Hematopoietic multipotent progenitor cell treated with erythropoietin and hydrocortisone succinate and interleukin-3 and kit ligand, for 8 days (in vitro differentiated cells): ENCODE measurements at places on chromosomes 13 and 19.

DNA sequence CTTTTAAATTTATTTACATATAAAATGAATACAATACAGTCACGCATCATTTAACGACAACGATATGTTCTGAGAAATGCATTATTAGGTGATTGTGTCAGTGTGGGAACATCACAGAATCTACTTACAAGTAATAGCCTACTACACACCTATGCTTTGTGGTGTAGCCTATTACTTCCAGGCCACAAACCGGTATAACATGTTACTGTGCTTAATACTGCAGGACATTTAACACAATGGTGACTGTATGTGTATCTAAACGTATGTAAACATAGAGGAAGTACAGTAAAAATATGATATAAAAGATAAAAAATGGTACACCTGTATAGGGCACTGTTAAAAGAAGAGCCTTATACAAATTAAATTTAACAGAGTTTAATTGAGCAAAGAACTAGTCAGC, 62.4 kb upstream of the KLHL1 start:
- DNase-seq: no peak

GRCh38 chr19:2083174-2083854, 12.8 kb downstream of the MOB3A start:
- DNase-seq: no peak

- DNase-seq: no peak
Measured at GRCh38 chr13:95707035-95707434, 30.1 kb downstream of the DNAJC3 start.

- DNase-seq: peak; percentile 48
Measured at GRCh38 chr13:42048684-42049453, 421 bp downstream of the DGKH start.

GRCh38 chr19:4922530-4923275, 13.4 kb downstream of the UHRF1 start:
- DNase-seq: no peak

- DNase-seq: no peak
Measured at GRCh38 chr19:2180114-2180513, 16.4 kb downstream of the DOT1L start.

GRCh38 chr13:75762955-75763354, 126.8 kb downstream of the LMO7 start:
- no peak for DNase-seq

GRCh38 chr13:46354156-46355087, 32.6 kb downstream of the RUBCNL start:
- DNase-seq: peak; percentile 28

GRCh38 chr19:48510421-48511268, 990 bp downstream of the LMTK3 start:
- DNase-seq: peak; percentile 55

- no peak for DNase-seq
Measured at GRCh38 chr19:5664515-5664914, 15.8 kb downstream of the MICOS13 start.

DNA sequence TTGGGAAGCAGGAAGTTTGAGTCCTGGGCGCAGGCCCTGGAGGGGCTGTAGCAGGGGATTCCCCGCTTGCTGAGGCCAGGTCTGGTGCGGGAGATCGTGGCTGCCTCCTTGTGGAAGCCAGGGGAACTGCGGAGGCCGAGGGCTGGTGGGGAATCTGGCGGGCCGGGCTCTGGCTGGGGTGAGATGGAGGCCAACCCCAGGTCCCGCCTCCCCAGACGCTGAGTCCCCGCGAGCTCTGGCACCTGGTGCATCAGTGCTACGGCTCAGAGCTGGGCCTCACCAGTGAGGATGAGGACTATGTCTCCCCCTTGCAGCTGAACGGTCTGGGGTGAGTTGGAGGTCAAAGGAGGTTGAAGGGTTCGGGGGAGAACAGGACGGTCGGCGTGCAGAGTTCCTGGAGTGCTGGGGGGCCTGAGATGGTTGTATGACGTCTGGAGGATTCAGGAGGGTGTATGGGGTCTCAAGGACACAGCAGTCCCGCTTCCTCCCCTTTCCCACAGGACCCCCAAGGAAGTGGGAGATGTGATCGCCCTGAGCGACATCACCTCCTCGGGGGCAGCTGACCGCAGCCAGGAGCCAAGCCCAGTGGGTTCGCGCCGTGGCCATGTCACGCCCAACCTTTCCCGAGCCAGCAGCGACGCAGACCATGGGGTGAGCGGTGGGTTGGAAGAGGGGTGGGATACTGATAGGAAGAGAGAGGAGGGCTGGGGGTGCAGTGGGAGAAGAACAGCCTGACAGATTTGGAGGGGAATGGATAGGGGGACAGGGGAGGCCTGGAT, 13.1 kb downstream of the GRAMD1A start:
- peak; percentile 46 for DNase-seq

DNA sequence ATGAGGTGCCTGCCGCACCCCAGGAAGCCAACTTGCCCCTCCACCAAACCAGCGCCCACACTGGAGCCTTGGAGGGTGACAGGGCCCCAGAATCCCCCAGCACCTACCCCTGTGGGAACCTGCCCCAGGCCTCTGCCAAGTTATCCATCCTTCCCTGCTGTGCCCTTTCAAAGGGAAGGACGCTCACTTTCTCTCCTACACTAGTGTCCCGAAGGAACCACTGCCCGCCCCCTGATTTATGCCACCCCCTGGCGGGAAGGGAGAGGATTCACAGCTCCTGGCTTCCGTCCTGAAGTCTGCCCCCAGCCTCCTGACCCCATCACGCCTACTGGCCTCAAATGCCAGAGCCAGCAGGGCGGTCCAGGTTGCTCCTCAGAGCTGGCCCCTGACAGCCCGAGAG, 1.4 kb downstream of the EVI5L start:
- DNase-seq: no peak

DNA sequence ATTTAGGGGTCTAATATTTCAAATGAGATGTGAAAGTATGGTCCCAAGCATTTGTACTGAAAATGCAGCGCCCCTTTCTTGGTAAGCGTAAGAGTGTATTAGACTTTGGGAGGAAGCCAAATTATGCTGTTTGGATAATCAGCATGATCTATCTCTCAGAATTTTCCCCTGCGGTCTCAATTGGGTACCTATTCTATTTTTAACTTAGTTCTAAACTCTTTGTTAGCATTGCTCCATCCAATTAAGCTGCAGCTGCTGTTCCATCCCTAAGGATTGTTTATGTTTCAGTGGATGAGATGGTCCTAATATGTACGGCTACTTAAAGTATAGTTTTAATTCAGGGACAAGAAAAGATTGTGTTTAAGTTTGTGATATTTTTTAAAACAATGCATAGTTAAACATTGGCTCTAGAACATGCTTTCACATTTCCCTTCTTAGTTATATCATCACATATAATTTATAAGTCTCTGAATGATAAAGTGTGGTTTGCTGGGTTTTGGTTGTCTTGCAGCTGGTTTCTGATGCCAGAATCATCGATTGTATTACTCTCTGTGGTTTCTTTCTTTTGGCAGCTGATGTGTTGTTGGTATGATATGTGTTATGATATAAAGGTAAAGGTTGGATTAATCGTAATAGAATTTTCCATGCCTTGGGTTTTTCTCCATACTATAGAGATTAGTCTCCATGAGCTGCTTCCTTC, 15.0 kb downstream of the POLR1D start:
- DNase-seq: peak; percentile 24

- DNase-seq: peak; percentile 80
Measured at GRCh38 chr19:35644987-35645679, 3.0 kb upstream of the COX6B1 start.

DNA sequence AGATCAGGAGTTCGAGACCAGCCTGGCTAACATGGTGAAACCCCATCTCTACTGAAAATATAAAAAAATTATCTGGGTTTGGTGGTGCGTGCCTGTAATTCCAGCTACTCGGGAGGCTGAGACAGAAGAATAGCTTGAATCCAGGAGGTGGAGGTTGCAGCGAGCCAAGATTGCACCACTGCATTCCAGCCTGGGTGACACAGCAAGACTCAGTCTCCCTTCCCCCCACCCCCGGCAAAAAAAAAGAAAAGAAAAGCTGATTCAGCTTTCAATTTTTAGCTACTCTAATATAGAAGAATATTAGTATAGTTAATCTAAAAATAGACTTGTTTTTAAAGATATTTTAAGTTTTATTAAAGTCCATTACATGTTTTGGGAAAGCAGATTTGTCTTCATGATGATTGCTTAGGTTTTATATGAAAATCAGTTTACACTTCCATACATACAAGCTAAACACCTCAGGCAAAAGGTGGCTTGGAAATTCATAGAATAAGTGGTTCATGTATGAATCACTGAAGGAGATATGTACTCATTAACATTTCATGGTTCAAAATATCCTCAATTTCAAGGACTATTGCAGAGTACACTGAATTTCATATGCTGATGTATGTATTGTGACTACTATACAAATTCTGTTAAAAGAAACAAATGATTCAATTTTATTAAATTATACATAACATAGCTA, 165.2 kb downstream of the TDRD3 start:
- DNase-seq: no peak

GRCh38 chr13:85508683-85509329, 290.4 kb downstream of the SLITRK6 start:
- DNase-seq: no peak

GRCh38 chr13:76883236-76883635, 3.0 kb downstream of the KCTD12 start:
- no peak for DNase-seq

DNA sequence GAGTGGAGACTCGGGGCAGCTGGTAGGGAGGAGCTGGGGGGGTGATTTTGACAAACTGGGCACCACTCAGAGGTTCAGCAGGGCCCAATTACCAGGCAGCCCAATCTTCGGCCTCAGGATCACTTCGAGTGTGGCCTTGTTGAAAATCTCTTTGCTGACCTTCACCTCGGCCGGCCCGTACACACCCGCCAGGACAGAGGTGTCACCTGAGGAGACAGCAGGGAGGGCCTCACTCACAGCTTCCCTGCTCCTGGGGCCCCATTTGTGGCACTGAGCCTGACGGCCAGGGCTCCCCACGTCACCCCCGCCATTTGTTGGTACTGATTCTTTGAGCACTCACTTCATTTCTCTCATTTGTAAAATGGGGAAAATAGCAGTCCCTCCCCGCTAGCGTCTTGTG, 4.4 kb downstream of the EXOSC5 start:
- DNase-seq: no peak

GRCh38 chr13:46822551-46822950, 25.6 kb upstream of the ESD start:
- no peak for DNase-seq

- no peak for DNase-seq
Measured at GRCh38 chr19:13804830-13805683, 9.8 kb downstream of the ZSWIM4 start.

GRCh38 chr19:55310498-55310897, 14.6 kb downstream of the TMEM150B start:
- DNase-seq: no peak

- peak; percentile 44 for DNase-seq
Measured at GRCh38 chr13:94658926-94659597, 53.3 kb downstream of the SOX21 start.

GRCh38 chr19:55603581-55604292, 1.7 kb upstream of the ZNF865 start:
- peak; percentile 45 for DNase-seq

DNA sequence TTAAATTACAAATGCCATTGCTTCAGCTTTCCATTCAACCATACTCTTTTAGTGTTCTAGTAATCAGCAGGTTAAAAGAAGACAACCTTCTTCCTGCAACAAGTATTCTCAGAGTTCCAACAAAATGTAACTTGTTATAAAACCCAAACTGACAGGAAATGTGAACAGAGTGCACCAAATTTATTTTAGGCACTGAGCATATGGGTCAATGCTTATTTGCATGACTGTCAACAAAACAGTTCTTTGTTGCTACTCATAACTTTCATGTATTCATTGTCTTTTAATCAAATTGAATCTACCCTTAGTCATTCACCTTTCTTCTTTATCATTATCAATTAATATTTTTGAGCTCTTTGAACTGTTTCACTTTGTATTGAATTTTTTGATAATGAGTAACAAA, 554.1 kb downstream of the DACH1 start:
- no peak for DNase-seq

DNA sequence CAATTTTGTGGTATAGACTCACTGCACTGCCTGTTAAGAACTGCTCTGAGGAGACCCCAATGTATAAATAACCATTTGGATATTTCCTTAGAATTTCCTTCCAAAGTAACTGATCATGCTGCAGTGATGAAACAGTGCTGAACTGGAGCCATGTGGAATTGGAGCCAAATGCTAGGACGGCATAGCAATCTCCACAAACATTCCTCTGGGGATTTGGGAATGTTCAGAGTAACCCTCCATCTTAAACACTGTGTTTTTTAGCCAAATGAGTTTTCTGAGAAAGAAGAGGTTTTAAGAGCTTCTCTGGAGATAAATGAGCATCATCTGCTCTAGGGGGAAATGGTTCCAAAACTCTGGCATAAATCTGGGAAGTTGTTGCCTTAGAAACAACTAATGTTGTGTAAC, 98.2 kb downstream of the OLFM4 start:
- DNase-seq: no peak

DNA sequence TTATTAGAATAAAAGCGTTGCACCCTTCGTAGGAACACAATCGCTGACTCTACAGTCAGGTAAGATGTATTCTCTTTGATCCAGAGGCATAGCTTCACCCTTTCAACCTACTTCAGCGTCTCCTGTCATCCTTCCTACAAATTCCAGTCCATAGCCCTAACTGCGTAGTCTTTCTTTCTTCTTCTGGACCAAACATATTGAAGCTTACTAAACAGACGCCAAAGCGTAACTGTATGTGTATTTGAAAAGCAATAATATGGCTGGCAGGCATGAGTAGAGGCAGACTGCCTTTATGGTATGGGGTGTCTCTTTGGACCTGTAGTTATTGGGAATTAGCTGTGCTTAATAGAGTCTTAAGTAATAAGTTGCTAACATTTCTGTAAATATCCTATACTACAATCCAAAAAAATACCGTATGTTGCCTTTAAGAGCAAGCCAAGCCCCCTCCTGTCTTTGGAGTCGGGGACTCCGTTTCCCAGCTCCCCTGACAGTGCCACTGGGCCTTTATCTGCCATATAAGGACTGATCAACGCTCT, 392 bp upstream of the ZNF548 start:
- DNase-seq: no peak

DNA sequence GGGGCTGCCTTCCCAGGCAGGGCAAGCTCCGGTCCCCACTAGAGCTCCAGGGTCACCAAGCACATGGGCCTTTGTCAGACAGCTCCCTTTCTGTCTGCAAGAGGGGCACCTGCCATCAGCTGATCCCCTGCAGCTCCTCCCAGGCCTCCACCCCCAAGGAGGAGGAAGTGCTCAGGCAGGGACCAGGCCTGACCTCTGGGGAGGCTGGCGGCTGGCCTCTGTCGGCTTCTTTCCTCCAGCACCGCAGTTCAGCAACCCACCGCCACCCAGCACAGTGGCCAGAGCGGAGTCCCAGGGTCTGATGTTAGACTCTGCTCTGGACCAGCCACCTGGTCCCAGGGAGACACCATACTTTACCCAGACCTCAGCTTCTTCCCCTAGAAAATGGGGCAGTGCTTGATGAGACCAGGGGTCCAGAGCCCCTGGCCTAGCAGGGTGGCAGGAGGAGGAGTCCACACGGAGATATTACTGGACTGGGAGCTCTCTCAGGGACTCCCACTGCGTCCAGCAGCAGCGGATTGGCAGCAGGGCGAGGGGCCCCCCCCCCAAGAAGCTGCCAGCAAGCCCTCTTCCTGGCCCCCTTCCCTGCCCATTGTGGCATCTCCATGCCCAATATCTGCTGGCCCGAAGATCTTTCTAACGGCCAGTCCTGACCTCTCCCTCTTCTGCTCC, 24.1 kb downstream of the NKPD1 start:
- no peak for DNase-seq

- no peak for DNase-seq
Measured at GRCh38 chr13:98998831-98999638, 21.2 kb upstream of the DOCK9 start.
